Lung (tissue), 17 donors: ENCODE measurements at places on chromosomes 11 and 22. TPM values are rescaled to one million over a fixed set of nuclear protein-coding genes. Genes with fewer than 3 reads are reported as not detected.

The PLA2G6 gene
- 36.8 TPM for total RNA-seq

- peaks cover 16% of the 10 kb centered on the region for H3K4me1 ChIP-seq
- H3K27me3 ChIP-seq, result no peaks in the 10 kb centered on the region
- no peak overlapping the region for H3K27ac ChIP-seq
- H3K36me3 ChIP-seq, result no peaks in the 10 kb centered on the region
- DNase-seq, result no peak
Measured at GRCh38 chr11:122226810-122227379, 110.9 kb upstream of the BLID start.

The ROM1 gene
- 3.5 TPM for total RNA-seq

GRCh38 chr11:68657021-68657780 is 27.1 kb upstream of the GAL start:
- H3K27ac ChIP-seq, result no peak overlapping the region
- H3K27me3 ChIP-seq, result no peaks in the 10 kb centered on the region
- H3K4me3 ChIP-seq, result no peak overlapping the region
- no peaks in the 10 kb centered on the region for H3K4me1 ChIP-seq
- H3K36me3 ChIP-seq, result no peaks in the 10 kb centered on the region

DNA sequence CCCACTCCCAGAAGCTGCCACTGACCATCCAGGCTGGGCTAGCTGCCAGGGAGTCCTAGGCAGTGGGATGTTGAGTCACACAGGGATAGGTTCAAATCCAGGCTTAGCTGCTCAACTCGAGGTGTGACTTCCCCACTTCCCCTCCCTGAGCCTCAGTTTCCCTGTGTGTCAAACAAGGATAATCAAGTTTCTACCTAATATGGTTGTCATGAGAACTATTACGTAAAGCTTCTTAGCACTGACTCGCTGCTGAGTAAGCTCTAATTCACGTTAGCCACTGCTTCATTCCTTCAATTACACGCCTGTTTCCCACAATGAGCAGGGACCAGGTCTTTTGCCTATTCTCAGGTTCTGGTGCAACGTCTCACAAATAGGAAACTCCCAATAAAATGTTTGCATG is 67.7 kb downstream of the SEZ6L start:
- no peaks in the 10 kb centered on the region for H3K36me3 ChIP-seq
- no peak overlapping the region for H3K4me3 ChIP-seq
- H3K27me3 ChIP-seq, result no peaks in the 10 kb centered on the region
- no peak overlapping the region for H3K27ac ChIP-seq
- no peak for DNase-seq

DNA sequence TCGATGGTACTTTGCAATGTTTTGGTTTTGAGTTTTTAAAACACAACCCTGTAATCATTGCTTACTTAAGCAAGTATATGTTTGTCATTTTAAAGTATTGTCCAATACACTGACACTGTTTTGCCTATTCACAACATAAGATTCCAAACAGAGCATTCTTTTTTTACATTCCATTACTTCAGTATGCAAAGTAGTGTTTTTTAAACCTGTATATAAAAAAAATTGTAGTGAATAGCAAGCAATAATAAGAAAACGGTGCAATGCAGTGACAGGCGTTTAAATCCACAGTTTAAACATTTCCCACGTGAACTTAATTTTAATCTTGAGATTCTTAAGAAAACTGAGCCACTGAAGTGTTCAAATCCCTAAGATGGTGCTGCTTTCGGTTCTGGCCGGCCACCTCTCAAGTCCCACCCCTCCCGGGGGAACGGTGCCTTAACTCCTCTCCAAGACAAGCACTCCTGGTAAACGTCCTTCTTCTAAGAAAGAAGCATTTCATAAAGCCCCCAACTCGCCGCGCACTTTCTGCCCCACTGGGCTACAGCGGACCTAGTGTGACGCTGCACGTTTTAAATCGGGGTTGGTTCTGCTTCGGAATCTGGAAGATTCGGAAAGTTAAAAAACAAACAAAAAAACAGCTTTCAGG is 2.9 kb downstream of the PGR start:
- peak overlapping the region; percentile 87 for H3K27ac ChIP-seq
- H3K27me3 ChIP-seq, result peaks cover 7% of the 10 kb centered on the region
- H3K4me1 ChIP-seq, result no peaks in the 10 kb centered on the region
- DNase-seq, result peak; percentile 39
- H3K4me3 ChIP-seq, result peak overlapping the region; percentile 56

DNA sequence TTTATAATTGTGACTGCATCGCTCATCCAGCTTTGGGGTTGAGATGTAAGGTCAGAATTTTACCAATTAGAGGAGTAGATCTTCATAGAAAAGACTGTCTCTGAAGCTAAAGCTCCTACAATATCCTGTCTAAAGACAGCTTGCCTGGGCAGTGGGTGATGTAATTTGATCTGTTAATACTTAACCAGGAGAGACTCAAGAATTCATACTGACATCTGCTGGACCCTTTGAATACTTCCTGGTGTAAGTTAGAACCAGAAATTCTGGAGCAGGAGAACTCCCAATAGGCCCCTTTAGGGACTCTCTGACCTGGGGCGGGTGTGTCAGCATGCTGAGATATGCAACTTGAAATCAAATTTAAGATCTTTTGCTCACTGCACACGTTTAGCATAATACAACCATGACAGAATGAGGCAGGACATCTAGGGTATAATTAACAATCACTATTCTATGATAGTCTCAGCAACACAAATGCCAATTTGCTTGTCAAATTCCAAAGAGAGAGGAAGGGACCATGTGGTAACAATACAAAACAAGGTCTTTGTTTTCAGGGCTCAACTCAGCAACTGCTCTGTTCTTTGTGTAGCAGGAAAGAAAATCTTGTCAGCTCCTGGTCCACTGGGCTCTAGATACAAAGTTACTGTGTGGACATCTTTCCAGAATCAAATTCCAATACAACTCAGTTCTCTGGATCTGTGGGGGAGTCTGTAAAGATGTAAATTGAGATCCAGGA is 143.9 kb downstream of the INSC start:
- H3K4me1 ChIP-seq, result no peaks in the 10 kb centered on the region
- H3K27ac ChIP-seq, result no peak overlapping the region
- no peaks in the 10 kb centered on the region for H3K36me3 ChIP-seq

The ACRV1 gene
- total RNA-seq, result not detected

DNA sequence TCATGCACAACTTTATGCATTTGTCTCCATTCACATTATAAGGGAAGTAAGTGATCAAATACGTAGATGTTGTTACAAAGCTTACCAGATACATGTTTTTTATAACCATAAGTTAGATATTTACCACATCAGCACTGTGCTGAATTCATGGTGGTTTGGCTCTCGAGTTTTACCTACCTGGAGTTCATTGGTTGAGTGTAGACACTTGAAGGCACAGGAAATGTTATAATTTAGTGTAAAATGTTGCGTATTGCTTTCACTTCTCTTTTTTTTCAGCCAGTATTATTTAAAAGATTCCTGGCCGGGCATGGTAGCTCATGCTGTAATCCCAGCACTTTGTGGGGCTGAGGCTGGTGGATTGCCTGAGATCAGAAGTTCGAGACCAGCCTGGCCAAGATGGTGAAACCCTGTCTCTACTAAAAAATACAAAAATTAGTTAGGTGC is 53.1 kb upstream of the GRK2 start:
- no peaks in the 10 kb centered on the region for H3K27me3 ChIP-seq
- no peaks in the 10 kb centered on the region for H3K4me1 ChIP-seq
- H3K27ac ChIP-seq, result no peak overlapping the region
- no peak for DNase-seq

- no peaks in the 10 kb centered on the region for H3K4me1 ChIP-seq
- no peak for DNase-seq
- H3K27me3 ChIP-seq, result peaks cover 3% of the 10 kb centered on the region
- H3K27ac ChIP-seq, result no peak overlapping the region
Measured at GRCh38 chr11:120061036-120061760, 76.7 kb downstream of the TRIM29 start.

The FAM180B gene
- total RNA-seq, result 0.34 TPM

GRCh38 chr11:115316696-115317095 is 187.5 kb downstream of the CADM1 start:
- DNase-seq, result no peak
- H3K27ac ChIP-seq, result no peak overlapping the region
- H3K36me3 ChIP-seq, result no peaks in the 10 kb centered on the region
- H3K4me3 ChIP-seq, result no peak overlapping the region

DNA sequence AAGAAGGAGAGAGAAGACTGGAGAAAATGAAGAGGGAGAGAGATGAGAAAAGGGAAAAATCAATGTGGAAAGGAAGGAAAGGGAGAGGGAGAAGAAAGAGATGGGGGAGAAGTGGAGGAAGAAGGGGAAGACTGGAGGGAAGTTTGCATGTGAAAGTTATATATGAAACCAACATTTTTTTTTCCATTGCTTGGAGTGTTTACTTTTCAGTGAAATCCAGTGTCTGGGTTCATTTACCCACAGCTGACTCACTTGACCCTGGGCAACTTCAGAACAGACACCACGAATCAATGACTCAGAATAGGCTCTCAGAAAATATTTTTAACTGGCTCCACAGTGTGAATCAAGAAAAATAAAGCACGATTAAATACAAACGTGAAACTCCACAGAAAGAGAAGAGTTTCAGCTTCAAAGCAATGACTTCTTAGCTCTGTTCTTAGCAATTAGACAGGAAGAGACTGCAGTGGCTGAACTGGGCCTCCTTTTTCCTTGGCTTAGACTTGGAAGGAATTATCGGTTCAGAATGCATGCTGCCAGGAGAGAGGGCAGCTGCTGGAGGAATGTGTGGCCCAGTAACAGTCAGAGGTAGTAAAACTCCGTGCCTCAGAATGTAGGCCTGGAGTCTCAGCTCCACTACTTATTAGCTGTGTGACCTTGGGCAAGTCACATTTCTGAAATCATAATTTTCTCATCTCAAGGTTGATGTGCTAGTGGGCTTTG is 237.5 kb downstream of the MIAT start:
- peak; percentile 41 for DNase-seq
- H3K27ac ChIP-seq, result no peak overlapping the region
- peaks cover 9% of the 10 kb centered on the region for H3K27me3 ChIP-seq
- no peak overlapping the region for H3K4me3 ChIP-seq
- H3K36me3 ChIP-seq, result no peaks in the 10 kb centered on the region
- no peaks in the 10 kb centered on the region for H3K4me1 ChIP-seq

- no peak for DNase-seq
- no peaks in the 10 kb centered on the region for H3K36me3 ChIP-seq
- H3K27me3 ChIP-seq, result no peaks in the 10 kb centered on the region
- no peak overlapping the region for H3K4me3 ChIP-seq
- peaks cover 5% of the 10 kb centered on the region for H3K4me1 ChIP-seq
Measured at GRCh38 chr11:129455756-129456655, 80.4 kb downstream of the BARX2 start.

DNA sequence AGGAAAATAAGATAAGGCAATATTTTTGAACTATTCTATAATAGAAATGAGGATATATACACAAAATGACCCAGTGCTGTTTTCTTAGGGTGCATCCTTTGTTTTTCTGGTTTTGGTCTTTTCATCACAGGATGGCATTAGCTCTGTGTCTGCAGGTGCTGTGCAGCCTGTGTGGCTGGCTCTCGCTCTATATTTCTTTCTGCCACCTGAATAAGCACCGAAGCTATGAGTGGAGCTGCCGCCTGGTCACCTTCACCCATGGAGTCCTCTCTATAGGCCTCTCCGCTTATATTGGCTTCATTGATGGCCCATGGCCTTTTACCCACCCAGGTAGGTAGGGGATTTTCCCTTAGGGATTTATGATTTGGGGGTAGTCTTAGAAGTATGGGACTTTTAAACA is 2.2 kb downstream of the TLCD5 start:
- peaks cover 4% of the 10 kb centered on the region for H3K36me3 ChIP-seq
- no peaks in the 10 kb centered on the region for H3K27me3 ChIP-seq
- peaks cover 2% of the 10 kb centered on the region for H3K4me1 ChIP-seq
- no peak overlapping the region for H3K4me3 ChIP-seq

DNA sequence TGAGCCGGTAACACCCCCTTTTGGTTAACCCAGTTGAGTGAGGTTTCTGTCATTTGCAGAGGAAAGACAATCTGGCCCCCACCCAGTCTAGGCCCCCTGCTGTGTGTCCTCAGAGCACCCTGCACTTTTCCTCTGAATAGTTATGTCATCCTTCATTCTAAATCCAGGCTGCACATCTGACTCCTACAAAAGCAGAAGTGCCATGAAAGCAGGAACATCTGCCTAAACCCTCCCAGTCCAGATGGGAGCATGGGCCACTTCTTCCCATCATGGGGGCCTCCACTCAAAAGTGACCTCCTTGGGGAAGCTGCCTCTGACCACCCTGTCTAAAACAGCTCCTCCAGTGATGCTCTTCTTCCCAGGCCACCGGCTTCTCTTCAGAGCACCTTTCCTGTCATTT is 53.7 kb upstream of the HMGXB4 start:
- H3K27me3 ChIP-seq, result peaks cover 6% of the 10 kb centered on the region
- no peak for DNase-seq
- H3K4me1 ChIP-seq, result no peaks in the 10 kb centered on the region

The MYO18B gene
- total RNA-seq, result 0.09 TPM

DNA sequence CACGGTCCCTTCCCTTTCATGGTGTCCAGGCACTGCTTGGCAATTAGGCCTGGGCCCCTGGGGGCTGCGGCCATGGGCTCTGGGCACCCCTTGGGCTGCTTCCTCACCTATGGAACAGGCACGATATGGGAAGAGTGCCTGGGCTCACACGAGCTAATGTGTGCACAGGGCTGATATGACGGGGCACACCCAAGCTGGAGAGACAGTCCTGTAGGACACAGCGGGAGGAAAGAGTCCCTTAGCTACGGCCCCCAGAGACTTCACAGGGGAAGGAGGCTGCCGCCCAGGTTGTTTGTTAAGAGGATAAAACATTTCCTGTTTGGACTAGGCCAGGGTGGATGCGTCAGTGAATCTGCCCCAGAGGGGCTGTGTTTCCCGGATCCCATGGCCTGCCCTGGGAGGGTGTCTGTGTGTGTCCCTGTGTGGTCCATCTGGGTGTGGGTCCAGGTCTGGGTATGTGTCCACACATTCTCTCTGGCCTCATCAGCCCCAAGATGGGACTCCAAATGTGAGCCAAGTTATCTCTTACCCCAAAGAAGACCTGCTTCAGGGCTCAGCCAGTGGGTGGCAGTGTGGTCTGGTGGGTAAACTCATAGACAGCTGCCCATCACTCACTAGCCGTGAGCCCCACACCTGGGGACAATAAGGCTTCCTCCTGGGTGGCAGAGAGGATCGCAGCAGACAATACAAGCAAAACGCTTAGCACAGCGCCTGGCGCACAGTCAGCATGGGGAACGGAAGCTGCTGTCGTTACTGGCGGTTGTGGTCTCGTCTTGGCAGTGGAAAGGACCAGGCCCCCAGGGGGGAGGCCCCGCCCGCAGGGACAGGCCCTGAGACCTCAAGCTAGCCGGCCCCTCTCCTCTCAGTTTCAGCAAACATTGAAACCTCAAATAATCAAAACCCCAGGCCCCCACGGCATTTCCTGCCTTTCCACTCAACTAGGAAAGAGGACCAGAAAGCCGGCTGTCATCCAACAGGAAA is 3.2 kb upstream of the EMID1 start:
- DNase-seq, result peak; percentile 87
- peaks cover 15% of the 10 kb centered on the region for H3K4me1 ChIP-seq
- no peaks in the 10 kb centered on the region for H3K27me3 ChIP-seq
- H3K4me3 ChIP-seq, result no peak overlapping the region
- no peaks in the 10 kb centered on the region for H3K36me3 ChIP-seq
